ENCODE measurements at places on chromosomes 4 and X.

DNA sequence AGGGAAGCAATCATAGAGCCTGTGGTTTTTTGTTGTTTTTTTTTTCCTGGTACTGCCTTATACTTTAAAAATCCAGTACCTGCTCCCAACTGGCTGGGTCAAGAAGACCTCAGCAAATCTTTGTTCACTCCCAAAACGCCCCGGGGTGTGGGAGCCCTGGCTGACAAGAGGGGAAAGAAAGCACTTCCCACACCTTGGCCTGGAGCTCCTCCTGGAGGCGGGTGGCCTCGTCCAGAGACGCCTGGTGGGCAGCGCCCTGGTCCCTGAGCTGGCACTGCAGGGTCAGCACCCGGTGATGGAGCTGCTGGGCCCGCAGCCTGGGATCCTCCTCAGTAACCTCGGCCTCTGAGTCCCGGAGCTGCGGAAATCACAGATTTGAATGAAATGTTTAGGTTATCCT is 38.2 kb downstream of the C4orf50 start:
- DNase-seq = no peak

- DNase-seq = no peak
Measured at GRCh38 chrX:20382518-20383297, 116.0 kb upstream of the RPS6KA3 start.

DNA sequence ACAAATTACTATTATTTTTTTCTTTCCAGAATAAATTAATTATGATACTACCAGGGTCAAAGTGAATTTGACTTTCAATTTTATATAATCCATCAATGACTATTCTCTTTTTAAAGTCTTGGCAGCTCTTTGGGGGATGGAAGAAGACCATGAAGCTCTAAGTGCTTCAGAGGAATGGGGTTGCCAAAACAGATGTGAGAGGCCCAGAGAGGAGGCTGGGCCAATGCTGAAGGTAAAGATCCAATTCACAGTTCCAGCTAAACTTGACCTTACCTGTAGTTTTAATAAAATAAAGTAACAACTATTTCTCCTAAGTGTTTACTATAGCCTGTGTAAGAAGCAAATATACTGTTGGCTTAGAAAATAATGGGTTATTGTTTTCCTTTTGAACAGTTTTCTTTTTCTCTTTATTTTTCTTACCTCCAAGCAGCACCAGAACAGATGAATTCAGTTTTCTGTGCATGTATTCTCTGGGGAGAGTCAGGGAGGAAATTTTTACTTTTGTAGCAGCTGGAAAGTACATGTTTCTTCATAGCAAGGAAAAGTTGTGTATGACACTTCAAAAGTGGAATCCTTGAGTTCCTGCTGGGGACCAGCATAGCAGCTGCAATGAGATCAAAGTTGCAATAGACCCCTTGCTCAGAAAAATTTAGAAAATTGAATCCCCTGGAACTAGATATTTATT is 104.9 kb downstream of the CEP44 start:
- no peak for DNase-seq

- no peak for DNase-seq
Measured at GRCh38 chr4:87118826-87119225, 101.6 kb downstream of the KLHL8 start.

DNA sequence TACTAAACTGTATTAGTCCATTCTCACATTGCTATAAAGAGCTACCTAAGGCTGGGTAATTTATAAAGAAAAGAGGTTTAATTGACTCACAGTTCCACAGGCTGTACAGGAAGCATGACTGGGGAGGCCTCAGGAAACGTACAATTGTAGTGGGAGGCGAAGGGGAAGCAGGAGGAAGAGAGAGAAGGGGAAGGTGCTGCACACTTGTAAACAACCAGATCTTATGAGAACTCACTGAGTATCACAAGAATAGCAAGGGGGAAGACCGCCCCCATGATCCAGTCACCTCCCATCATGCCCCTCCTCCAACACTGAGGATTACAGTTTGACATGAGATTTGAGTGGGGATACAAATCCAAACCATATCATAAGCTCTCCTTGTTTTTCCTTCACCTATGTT is 40.9 kb downstream of the RPA4 start:
- DNase-seq = no peak

- DNase-seq = no peak
Measured at GRCh38 chr4:74682567-74683359, 111.6 kb downstream of the BTC start.

GRCh38 chr4:26207631-26208030 is 113.2 kb upstream of the RBPJ start:
- no peak for DNase-seq

Measured in Right ventricle myocardium superior (tissue), 1 donor.